Left renal cortex interstitium (tissue), 4 donors: ENCODE measurements at places on chromosomes 13 and 19.

GRCh38 chr19:5336195-5336965 lies 4.2 kb downstream of the PTPRS start:
- DNase-seq = no peak

DNA sequence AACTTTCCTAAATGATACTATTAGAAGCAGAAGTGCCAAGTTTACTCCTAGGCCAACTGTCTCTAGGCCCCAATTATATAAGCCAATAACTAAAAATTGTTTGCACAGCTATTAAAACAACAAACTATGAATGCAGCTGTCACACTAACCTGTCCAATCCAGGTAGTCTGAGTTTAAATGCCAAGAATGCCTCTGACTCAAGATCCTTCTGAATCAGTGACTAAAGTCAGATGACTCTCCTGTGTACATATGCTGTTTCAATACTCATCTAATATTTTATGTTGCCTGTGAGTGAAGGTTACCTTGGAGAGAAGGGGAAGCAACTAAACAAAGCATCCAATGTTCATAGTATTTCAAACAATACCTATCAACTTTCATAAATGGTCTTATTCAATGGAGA lies 257.0 kb downstream of the ENOX1 start:
- DNase-seq = no peak

DNA sequence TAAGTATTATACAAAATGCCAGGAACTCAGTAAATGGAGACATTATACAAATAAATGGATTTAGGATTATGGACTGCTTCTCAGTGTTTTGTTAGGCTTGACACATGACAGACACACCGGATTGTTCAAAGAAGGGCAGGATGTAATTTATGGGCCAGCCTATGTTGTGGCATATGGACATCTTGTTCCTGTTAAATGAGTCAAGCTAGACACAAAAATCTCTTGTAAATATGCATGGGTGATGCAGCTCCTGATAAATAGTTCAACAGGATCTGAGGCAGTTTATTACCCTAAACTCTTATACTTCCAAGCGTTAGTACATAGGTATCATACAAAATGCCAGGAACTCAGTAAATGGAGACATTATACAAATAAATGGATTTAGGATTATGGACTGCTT lies 502.3 kb downstream of the TBC1D4 start:
- DNase-seq = no peak

- no peak for DNase-seq
Observed at GRCh38 chr13:20303636-20304035, 71.5 kb upstream of the GJB6 start.

- DNase-seq = no peak
Observed at GRCh38 chr13:32001154-32001768, 30.3 kb upstream of the FRY start.
